Ureter (tissue), 1 donor: ENCODE measurements at places on chromosomes 1 and 21. TPM values are rescaled to one million over a fixed set of nuclear protein-coding genes. Genes with fewer than 3 reads are reported as not detected.

GRCh38 chr1:1051127-1051810, 22.8 kb downstream of the RNF223 start:
- DNase-seq: no peak

DNA sequence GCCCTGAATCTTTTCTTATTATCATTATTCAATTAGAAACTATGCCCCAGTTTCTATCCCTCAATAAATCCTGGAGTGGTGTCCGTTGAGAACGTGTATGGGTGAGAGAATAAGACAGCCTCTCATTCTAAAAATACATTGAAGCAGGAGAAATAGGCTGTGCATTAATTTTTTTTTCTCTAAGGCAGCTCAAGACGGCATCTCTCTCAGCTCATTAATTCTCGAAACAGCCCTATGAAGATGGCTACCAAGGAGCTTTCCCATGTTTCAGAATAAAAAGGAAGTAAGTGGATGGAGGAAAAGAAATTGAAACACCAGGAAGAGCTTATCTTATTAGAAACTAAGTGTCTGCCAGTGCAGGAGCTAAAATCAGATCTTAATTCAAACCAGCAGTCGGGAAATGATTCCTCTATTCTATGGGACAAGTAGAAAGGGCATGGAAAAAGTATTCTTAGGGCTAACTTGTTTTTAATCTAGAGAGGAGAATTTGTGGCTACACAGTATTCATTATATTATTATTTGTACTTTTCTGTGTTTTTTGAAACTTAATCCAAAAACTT, 347.1 kb upstream of the PLD5 start:
- DNase-seq: no peak

The LCE6A gene
- not detected for total RNA-seq

The NBPF6 gene
- total RNA-seq: not detected

DNA sequence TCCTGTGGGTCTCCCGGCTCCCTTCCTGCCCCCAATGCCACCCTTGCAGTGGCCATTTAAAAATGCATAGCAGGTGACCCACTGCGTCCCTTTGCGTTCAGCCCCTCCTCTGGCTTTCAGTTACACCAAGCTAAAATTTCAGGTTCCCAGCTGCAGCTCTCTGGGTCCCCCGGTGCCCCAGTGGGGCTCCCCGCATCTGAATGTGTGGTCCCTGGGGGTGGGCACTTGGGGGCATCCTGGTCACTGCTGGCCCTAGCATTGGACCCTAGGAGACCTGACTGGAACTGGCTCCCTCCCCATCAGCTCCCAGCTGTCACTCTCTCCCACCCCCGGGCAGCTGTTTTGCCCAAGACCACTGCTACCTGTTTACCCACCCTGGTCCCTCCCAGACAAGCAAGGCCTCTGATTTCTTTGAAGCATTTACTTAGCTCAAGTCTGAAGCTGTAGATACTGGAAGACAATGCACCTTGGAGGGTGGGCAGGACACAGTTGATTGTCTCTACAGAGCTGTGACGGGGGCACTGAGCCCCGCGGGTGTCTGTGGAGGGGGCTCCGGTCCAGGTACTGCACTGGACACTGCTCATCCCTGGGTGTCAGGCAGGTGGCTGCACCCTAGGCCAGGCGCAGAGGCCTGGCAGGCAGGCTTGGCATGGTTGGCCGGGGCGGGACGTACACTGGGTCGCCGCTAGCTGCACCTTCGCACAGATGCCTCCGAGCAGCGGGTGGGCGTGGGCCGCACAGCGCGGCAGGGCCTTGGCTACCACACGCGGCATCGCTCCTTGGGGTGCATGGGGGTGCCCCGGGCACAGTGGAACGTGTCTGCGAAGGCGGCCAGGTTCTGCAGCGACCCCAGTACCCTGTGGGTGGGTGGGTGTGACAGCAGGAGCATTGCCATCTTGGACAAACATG, 3.9 kb downstream of the PRXL2B start:
- DNase-seq: no peak

GRCh38 chr1:7299994-7300393, 471.1 kb upstream of the VAMP3 start:
- DNase-seq: no peak

- no peak for DNase-seq
These were observed 37.0 kb downstream of the ARHGEF10L start for GRCh38 chr1:17576519-17576853.

- no peak for DNase-seq
These were observed 56.4 kb downstream of the SASS6 start for GRCh38 chr1:100076319-100076718.
